ENCODE measurements at places on chromosomes 4 and X.

GRCh38 chr4:76830964-76831703 is 66.8 kb downstream of the SOWAHB start:
- DNase-seq: peak; percentile 71

DNA sequence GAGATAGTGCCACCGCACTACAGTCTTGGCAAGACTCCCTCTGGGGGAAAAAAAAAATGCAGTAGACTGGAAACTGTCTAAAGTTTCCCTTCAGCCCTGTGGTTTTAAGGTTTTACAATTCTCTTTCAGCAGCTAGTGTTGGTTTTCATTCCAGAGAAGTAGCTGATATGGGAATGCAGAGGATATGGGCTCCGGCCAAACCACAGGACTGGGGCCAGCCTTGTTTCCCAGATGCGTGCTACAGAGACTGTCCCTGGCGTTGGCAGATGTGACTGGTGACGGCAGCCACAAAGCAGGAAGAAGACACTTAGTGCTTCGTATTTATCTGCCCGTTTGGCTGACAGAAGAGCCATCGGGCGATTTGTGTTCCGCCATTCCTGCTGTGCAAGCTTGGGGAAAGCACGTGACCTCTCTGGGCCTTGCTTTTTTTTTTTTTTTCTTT is 43.2 kb downstream of the ZBTB49 start:
- peak; percentile 84 for DNase-seq

- no peak for DNase-seq
Measured at GRCh38 chr4:5192678-5193077, 141.4 kb downstream of the STK32B start.

DNA sequence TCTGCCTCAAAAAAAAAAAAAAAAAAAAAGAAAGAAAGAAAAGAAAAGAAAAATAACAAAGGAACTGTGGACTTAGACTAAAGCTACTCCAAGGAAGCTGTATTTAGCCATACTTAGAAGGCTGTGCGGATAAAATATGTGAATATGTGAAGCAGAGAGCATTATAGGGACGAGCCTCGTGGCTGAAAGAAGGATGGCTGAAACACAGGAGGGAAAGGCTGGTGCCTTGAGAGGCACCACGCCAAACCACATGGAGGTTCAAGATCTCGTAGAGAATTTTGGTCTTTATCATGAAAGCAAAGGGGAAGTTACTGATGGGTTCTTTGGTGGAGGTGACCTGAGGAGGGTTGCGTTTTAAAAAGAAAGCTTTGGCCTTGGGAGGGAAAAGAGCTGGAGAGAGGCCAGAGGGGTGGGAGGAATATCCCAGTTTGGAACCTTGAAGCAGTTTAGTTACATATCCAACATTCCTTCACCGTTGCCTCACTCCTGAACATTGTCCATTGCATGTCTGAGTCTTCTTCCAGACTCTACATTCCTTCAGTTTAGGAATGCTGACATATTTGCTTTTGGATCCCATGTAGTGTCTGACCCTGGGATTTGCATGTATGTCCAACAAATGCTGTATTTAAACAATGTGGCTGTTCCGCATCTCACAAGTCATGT is 82.5 kb downstream of the CPE start:
- peak; percentile 97 for DNase-seq

GRCh38 chrX:47840111-47840510 is 3.4 kb downstream of the ZNF81 start:
- no peak for DNase-seq
